GM12865 (cell line): ENCODE measurements at places on chromosomes 4 and X.

DNA sequence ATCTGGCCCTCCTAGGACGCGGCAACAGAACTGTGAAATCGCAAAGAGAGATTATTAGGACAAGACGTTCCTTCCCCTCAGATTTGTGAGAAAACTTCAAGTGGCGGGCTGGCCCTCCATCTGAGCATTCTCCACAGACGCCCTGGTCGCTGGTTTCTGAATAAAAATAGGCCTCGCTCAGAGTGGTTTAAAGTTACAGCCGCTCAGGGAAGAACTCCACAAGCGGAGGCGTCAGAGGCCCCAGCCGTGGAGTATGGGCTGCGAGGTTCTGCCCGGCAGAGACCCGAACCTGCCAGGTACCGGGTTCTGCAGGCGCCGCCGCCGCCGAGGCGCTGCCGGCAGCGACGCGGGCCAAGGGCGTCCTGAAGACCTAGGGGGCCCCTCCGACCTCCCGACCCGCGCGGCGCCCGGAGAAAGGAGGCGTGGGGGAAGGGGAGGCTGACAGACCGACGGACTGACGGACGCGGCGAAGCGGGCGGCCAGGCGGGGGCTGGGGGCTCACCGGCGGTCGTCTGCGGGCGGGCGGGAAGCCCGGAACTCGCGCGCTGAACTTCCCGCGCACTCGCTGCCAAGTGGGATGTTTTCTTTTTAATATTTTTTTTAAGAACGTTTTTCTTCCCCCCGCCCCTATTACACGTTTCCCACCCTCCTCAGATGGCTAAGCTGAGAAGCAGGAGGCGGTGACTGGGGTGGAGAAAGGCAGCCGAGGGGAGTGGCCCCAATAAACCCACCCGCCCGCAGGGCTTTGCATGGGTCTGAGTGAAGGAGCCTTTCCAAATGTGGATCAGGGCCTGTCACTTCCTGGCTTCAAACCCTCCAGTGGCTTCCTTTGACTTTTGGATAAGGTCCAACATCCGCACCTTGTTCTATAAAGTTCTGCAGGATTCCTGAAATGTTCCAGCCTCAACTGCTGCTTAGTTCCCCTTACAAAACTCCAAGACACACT lies at the start of gene PABPC4L:
Gene PABPC4L (minus strand): TSS at position 574 of the 946 bp plus-strand sequence. CDS start 770 bp downstream, outside the sequence.
- no peak for DNase-seq

GRCh38 chr4:30495651-30496310 lies 224.4 kb upstream of the PCDH7 start:
- DNase-seq, result no peak

DNA sequence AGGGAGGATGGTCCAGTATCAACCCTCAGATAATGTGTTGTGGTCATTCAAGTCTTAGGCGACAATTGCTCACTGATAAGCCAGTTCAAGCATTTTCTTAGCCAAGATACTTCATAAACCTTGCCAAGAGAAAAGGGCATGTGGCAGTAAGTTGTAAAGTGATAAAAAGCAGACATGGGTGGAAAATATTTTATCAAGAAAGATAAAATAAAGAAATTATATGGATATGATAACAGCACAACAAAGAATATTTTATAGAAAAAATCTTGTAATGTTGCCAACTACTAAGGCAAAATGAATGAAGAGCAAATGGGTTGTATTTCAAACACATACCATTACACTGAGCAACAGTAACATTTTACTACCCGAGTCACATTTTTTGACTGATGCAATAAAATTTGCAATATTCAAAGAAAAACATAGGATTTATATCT lies 217.4 kb upstream of the PITX2 start:
- no peak for DNase-seq

- DNase-seq, result no peak
These were observed 380.5 kb downstream of the SH2D1A start for GRCh38 chrX:124726881-124727280.

- no peak for DNase-seq
These were observed 1.2 kb upstream of the SLC2A9 start for GRCh38 chr4:10022346-10023049.

GRCh38 chrX:29535212-29536162 lies 679.9 kb upstream of the MAGEB2 start:
- DNase-seq, result no peak

DNA sequence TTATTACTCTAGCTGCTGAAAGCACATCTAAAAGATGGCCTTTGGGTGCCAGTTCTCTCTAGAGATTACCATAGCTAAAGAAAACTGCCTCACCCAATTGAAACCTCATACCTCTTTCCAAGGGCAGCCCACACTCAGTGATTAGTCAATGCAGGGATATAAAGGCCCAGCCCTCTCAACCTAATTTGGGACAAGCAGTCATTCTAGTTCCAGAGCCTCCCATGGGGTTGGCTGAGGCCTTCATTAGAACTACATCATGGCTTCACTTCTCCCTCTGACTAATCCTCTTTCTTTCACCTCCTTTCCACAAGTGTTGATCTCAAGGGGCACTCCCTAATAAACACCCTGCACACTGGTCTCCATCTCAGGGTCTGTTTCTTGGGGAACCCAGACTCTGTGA lies 38.5 kb upstream of the C1GALT1C1 start:
- no peak for DNase-seq

GRCh38 chrX:118550792-118551191 lies 55.2 kb downstream of the DOCK11 start:
- DNase-seq, result no peak

DNA sequence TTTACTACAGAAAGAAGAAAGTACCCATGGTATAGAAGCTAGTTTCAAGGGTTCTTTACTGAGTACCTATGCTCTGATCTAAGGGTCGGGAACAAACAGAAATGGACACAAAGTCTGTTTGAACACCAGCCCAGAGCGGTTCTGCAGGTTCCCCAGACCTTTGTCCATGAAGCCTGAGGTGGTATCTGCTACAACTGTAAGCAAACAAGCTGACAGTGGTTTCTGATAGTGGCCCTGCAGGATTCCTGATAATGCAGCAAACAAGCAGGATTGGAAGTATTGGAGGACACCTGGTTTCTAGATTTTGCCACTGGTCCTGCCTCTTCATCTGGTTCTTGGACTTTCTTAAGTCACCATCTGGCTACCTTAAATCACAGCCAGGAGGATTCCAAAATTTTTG lies 23.7 kb downstream of the SMPX start:
- no peak for DNase-seq

GRCh38 chr4:10661047-10661446 lies 23.5 kb downstream of the CLNK start:
- DNase-seq, result no peak

DNA sequence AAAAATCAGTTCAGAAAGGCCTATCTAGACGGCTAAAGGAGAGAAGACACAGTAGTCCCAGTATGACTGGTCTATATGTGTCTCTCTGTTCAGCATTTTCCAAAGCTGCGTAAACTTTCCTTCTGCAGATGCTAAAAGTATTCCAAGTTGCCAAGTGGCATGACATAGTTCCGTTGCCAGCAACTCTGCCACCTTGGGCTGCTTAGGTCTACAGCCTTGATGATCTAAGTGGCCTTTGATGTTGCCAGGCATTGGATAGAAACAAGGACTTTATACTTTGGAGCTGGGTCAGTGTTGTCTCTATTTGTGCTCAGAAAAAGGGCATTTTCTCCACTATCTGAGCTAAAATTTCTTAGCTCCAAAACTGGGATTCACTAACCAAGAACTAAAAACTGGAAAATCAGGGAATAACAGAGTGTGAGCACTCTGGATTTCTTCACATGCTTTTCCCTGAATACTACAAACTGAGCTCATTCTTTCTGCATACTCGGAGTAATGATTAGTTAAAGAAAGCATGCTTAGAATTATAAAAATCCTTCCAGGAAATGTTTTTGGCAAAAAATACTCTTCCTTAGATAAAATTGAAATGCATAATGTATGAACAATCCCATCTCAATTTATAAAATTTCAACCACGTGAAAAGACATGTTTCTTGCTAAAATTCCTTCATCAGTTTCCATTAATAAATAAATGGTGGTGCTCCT lies 191.4 kb downstream of the ADAMTS3 start:
- DNase-seq, result no peak

DNA sequence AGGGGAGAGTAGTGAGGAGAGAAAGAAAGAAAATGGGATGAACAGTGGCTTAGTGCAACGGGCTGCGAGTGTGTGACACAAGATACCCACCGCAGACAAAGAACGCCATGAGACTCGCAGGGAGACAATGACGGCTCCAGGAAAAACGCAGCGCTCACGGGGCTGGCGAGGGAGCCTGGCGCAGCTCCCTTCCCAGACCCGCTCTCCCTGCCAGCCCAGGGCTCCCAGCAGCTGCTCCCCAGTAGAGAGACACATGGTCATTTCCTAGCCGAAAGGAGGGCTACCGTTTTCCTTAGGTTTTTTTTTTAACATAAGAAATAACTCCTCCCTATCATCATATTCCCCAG lies 149.5 kb downstream of the MAML3 start:
- no peak for DNase-seq

- peak; percentile 82 for DNase-seq
These were observed 1.7 kb downstream of the SPRY1 start for GRCh38 chr4:123398066-123398852.

- DNase-seq, result no peak
These were observed 186.7 kb downstream of the PCDH18 start for GRCh38 chr4:137345597-137345996.

- DNase-seq, result no peak
These were observed 5.1 kb downstream of the PPARGC1A start for GRCh38 chr4:23884741-23885140.

DNA sequence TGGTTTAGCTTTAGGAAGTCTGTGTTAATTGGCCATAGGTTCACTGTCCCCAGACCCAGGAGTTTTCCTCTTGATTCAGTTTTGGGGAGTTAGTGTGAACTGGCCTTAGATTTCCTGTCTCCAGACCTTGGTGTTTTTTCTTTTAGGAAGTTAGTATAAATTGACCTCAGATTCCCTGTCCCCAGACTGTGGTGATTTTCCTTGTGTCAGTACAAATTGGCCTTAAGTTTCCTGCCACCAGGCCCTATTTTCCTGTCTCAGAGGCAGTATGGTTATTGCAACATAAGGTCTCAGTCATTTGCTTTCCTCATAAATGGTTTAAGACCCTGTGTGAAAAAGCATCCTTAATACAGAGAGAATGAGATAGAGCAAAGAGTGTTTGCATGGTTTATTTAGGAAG lies 595.8 kb downstream of the NLGN4X start:
- no peak for DNase-seq

DNA sequence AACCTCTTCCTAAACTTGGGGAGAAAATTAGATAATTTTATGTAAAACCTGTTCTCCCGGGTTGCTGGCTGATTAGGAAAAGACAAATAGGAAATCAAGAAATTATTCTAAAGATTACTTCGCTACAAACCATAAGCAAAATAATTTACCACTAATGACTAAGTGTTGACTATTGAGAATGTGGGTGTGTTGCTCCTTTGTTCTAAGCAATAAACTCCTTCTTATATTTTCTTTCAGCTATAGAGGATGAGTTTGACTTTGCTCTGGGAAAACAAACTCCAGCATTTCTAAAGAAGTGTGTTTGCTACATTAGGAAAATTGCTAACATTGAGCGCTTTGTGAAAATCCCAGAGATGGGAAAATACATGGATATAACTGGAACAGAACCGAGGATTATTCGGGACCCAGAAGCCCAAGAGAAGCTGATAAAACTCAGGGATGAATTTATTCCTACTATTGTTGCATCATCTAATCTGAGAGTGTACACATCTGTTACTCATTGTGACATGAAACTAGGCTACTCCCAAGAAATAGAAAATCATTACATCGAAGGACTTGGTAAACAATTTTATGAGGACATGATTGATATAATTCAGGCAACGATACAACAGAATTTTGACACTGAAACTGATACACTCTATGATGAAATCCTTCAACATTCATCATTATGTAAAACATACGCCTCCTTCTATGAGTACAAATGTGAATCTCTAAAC lies 194.2 kb downstream of the NWD2 start:
- no peak for DNase-seq

DNA sequence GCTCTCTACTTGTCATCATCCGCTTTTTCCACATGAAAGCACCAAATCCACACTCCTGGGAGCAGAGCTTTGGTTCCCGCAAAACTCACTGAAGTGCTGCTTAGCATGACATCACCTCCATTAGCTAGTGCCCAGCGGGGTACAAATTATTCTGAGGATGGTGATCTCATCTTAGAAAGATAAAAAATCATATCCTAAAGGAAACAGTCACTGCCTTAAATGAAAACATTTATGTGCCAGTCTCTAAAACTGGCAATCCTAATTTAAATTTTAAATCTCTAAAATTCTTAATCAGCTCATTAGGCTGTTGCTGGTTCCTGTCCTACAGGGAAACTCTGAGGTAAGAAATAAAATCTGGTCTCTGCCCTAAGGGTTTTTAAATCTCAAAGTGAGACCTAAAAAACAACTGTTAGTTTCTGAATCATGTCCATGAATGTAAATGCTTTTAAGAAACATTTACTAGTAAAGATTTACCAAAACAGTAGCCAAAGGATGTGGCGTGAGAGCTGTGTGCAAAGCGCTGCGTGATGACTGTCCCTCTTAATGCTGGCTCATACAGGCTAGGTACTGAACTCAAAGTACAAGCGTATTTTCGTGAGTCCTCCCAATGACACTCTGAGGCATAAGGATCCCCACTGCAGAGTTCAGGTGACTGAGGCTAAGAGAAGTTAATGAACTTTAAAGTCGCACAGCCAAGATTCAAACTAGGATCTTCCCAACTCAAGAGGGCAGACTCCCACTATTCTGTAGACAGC lies 4.5 kb downstream of the CASP3 start:
- no peak for DNase-seq

GRCh38 chrX:11053351-11053750 lies 57.8 kb upstream of the HCCS start:
- no peak for DNase-seq

- DNase-seq, result no peak
These were observed 30.1 kb upstream of the IQCM start for GRCh38 chr4:149845743-149846142.

GRCh38 chr4:4248029-4248884 lies at the start of gene TMEM128:
TSS of gene TMEM128 (minus strand) at chr4:4248223. CDS start at chr4:4248202, 21 bp downstream.
- peak; percentile 95 for DNase-seq

DNA sequence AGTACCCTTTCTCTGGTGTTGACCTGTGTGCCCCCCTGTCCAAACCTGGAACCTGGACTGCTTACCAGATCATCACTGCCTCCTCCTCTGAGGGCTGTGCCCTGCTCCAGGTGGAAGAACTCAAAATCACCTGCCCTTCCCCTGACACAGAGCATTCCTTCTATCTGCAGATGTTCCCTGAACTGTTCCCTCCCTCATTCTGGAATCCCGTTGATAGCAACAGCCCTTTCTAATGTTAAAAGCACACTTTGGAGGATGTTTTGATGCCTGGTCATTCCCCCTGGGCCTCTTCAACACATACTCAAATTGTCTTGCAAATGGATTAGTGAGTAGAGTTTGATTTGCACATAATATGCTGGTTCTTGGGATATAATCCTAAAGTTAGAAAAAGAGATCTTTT lies 225.8 kb downstream of the FGF13 start:
- DNase-seq, result no peak

DNA sequence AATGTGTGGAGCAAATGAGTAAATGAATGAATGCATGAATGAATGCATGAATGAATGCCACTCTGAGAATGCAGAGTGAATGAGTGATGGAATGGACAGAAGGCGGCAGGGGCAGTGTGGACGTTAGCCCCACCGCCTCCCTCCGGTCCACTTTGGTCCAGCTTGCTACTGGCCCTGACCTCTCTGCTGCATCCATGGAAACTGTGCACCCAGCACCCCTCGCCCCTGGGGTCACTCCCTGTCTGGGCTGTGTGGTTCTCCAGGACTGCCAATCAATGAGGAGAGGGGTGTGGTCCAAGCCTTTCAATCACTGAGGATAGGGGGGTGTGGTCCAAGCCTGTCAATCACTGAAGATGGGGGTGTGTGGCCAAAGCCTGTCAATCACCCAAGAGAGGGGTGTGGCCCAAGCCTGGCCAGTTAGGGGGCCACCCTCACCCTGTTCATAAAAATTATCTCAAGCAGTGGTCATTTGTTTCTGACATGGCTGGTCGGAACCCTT lies 39.2 kb upstream of the ASMTL start:
- DNase-seq, result peak; percentile 93
